WTC11 (cell line): ENCODE measurements at places on chromosomes 13 and 19.
A peak's percentile ranks its signal among the peaks of the same experiment; 100 is the strongest.

DNA sequence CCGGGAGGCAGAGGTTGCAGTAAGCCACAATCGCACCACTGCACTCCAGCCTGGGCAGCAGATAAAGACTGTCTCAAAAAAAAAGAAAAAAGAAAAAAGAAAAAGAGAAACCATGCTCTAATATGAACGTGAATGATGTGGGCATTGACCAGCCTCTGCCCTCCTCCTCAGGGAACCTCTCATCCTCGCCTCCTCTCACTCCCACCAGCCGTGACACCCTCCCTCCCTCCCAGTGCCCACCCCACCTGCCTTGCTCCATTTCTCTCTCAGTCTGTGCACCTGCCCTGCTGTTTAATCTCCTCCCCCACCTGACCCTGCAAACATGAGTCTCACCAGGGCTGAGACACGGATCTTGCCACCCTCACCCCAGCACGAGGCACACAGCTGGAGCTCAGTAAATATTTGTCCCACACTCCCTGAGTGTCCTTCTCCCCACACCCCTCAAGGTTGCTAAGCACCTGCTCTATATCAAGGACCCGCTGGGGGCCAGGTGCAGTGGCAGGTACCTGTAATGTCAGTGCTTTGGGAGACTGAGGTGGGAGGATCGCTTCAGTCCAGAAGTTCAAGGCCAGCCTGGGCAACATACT, 7.5 kb upstream of the BCAT2 start:
- no peak for DNase-seq

- no peak for DNase-seq
These were observed 61.1 kb upstream of the MCF2L start for GRCh38 chr13:112907871-112908331.

DNA sequence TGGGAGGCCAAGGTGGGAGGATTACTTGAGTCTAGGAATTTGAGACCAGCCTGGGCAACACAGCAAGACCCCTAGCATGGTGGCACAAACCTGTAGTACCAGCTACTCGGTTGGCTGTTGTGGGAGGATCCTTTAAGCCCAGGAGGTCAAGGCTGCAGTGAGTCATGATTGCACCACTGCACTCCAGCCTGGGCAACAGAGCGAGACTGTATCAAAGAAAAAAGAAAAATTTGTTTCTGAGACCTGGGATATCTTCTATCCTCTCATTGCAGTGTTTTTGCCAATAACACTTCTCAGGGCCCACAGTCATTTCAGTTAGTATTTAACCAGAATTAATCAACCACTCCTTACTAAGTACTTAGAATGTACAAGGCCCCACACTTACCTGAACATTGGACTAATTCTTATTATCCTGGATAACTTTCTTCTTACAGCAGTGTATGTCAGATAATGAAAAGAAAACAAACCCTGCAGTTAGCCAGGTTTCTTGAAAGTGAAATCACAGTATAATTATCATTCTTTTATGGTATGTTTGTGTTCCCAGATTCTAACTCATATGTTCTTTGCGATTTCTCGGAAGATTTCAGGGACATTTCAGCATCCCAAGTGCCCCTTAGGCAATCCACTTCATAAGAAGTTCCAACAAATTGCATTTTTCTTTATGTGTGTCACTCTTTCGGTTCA, 75.6 kb upstream of the KLF5 start:
- DNase-seq: no peak

- no peak for DNase-seq
These were observed 2744.8 kb upstream of the PCDH20 start for GRCh38 chr13:64160479-64160878.

GRCh38 chr13:52838433-52839107, 9.9 kb downstream of the PCDH8 start:
- DNase-seq: no peak

- no peak for DNase-seq
These were observed 2.9 kb downstream of the ZNF835 start for GRCh38 chr19:56668676-56669075.

DNA sequence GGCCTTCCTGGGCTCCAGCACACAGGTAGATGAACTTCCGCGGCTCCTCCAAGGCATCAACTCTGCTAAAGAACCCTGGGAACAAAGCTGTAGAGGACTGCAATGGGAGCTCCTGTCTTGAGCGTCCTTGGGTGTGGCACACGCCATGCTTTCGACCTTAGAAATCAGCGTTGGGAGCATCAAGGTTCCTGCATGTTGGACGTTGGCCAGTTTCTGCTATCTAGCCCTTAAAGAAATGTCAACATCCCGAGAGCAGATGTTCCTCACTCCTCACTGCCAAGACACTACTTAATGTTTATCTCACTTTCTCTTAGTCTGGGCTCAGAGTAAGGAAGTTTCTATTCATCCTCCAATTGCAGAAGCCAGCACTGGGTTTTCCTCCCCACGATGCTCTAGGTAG, 70.6 kb upstream of the MEDAG start:
- DNase-seq: no peak

DNA sequence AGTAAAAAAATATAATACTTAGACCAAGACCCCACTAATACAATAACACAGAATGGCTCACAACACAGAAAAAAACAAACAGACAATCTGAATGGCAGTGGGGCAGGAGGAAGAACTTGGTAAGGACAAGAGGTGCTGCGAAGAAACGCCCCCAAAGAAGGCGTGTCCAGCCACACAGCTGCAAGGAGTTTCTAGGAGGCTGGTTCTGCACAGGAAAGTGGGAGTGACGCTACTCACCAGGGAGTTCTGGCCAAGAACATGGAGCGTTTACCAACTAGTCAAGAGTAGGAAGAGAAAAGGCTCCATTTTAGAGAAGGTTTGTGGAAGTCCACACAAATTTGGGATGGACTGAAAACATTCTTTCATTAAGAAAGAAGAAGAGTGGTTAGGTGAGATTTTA, 95.3 kb upstream of the SLC15A1 start:
- peak; percentile 68 for DNase-seq

DNA sequence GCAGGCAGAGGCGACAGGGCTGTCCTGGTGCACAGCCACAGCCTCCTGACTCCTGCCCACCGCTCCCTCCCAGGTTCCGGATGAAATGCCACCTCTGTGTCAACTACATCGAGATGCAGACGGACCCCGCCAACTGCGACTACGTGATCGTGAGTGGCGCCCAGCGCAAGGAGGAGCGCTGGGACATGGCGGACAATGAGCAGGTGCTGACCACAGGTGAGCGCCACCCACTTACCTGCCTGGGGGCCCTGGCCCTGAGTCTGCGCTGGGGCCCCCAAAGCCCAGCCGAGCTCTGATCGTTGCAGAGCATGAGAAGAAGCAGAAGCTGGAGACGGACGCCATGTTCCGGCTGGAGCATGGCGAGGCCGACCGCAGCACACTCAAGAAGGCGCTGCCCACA, 5.5 kb upstream of the MRI1 start:
- DNase-seq: no peak

DNA sequence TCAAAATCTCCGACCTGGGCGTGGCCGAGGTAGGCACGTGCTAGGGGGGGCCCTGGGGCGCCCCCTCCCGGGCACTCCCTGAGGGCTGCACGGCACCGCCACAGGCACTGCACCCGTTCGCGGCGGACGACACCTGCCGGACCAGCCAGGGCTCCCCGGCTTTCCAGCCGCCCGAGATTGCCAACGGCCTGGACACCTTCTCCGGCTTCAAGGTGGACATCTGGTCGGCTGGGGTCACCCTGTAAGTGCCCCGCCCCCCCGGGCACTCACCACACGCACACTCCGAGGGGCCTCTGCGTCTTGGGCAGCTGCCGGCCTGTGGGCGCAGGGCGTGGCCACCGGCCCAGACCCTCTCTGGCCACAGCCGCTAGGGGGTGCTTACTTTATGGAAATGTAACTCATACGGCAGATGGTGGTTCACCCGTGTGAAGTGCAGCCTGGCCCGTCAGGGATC, 14.9 kb downstream of the STK11 start:
- DNase-seq: no peak

- no peak for DNase-seq
These were observed 70.6 kb downstream of the MTUS2 start for GRCh38 chr13:28890712-28891111.

DNA sequence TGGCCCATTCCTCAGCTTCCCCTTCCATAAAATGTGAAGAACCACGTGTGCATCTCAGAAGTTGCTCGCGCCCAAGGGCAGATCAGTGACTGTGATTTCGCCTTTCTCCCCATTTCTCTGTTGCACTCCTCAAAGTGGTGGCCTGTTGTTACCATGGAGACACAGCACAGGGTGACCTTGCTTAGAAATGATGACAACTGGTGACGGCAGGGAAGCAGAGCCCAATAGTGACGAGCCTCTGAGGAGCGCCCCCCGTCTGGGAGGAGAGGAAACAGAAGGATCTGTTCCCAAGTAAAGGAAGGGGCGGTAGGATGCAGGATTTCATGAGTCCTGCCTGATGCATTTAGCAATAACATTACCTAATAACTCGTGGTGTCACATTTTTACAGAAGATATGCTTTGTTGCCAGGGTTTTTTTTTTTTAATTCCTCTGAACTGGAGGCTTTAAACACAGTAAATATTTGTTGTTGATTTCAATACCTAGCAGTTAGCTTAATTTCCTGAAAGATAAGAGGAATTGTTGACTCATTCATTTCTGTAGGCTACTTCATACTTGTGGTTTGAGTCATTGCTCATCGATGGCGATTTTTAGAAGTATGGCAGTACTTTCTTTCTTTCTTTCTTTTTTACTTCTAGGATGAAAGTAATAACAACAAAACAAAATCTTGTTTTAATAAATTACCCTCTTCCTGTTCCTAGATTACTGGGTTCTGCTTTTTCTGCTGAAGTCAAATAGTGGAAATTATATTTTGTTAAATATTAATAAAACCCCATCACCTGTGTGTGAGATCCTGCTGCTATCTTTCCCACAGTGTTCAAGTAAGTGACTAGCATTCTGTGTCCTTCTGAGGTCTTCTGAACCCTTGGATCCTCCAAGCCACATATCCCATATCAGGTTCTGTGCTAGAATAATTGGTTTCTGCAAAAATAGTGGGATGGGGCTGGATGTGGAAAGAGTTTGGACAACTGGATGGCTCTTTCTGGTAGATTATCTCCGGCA, 36.0 kb downstream of the MBNL2 start:
- peak; percentile 55 for DNase-seq

DNA sequence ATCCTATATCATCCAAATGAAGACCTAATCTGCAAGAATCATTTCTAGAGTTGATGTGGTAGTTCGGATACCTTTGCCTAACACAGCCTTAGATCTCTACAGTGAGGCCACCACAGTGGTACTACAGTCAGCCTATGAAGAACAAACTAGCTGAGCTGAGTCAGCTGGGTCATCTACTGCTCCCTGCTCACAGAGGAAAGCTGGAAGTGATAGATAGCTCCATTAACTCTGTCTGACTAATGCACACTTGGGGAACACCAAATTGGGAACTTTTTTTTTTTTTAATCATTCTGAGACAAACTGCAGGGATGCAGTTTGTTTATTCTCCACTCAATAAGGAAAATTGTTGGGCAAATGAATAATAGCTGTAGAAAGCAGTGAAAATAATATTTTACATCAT, 1160.6 kb downstream of the PCDH9 start:
- no peak for DNase-seq

GRCh38 chr13:108070491-108070890, 144.8 kb downstream of the LIG4 start:
- no peak for DNase-seq

DNA sequence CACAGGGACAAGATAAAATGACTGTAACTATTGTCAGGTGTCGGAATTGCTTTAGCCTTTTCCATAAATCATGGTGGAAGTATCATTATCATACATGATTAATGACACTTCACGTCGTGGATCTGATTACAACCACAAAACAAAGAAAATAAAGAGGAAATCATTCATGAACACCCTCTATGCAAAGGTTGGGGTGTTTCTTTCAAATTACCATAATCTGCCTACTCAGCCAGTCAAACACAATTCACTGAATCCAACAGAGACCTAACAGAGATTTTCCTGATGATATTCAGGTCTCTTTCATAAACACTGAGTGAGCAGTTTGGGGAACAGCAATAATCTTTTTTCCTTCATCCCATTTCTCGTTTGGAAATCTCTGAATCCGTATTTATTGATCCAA, 625.6 kb downstream of the DCT start:
- DNase-seq: no peak

DNA sequence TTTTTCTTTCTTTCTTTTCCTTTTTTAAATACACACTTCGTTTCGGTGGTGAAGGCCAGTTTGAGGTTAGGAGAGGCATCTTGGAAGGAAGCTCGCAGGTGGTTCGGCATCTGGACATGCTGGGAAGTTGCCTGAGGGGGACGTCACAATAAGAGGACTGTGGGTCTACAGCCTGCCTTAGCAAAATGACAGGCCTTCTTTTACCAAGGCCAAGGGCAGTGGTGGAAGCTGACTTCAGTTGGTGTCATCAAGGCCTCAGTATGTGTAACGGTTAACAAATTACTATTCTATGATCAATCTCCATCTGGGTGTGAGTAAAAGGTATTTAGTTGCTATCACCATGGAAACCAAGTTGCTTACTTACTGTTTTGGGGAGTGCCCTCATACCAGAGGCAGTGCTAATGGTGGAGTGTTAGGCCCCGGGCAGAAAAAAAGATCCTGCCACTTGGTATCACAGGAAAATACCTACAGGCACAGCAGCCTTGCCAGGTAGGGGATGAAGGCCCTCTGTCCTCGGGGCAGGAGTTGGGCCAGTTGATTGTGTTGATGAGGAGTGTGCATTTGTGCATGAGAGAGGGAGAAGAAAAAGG, 10.3 kb downstream of the ACTN4 start:
- no peak for DNase-seq
